CD4-positive, CD25-positive, alpha-beta regulatory T cell (primary cell): ENCODE measurements at places on chromosomes 7 and 10.

DNA sequence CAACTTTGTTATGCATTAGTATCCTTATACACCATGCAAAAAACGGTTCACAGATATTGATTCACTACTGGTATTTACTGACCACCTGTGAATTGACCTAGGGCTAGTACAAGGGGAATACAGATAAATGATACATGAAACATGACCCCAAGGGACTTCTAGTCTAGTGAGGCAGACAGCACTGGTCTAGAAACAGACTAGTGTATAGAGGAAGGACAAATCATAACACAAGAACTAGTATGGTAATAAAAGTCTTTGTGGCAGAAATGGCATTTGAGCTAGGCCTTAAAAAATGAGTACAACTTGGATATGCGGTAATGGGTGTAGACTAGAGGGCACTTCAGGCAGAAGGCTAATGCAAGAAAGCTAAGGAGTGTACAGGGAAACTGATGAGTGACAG is 86.6 kb downstream of the SLC25A13 start:
- H3K27ac ChIP-seq: no peak overlapping the region
- H3K4me3 ChIP-seq: no peak overlapping the region
- no peaks in the 10 kb centered on the region for H3K4me1 ChIP-seq

DNA sequence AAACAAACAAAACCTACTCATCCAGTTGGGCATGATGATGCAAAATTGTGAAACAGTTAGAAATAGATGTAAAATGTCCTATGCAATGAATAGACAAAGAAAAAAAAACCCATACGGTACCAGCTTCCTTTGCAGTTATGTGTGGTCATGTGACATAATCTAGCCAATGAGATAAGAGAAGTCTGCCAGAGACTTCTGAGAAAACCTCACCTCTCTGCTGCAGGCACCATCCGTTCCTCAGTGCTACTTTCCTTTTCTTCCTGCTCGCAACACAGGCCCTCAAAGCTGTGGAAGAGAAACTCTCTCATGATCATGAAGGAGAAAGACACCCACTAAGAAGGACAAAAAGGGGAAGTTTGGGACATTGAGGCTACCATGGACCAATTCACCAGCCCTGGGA is 76.8 kb upstream of the CARD11 start:
- no peaks in the 10 kb centered on the region for H3K36me3 ChIP-seq
- no peak for DNase-seq
- peak overlapping the region; percentile 49 for H3K4me3 ChIP-seq
- peaks cover 15% of the 10 kb centered on the region for H3K4me1 ChIP-seq

- H3K4me3 ChIP-seq: no peak overlapping the region
- H3K4me1 ChIP-seq: no peaks in the 10 kb centered on the region
- H3K27ac ChIP-seq: no peak overlapping the region
Observed at GRCh38 chr7:93559639-93560491, 14.7 kb downstream of the CALCR start.

DNA sequence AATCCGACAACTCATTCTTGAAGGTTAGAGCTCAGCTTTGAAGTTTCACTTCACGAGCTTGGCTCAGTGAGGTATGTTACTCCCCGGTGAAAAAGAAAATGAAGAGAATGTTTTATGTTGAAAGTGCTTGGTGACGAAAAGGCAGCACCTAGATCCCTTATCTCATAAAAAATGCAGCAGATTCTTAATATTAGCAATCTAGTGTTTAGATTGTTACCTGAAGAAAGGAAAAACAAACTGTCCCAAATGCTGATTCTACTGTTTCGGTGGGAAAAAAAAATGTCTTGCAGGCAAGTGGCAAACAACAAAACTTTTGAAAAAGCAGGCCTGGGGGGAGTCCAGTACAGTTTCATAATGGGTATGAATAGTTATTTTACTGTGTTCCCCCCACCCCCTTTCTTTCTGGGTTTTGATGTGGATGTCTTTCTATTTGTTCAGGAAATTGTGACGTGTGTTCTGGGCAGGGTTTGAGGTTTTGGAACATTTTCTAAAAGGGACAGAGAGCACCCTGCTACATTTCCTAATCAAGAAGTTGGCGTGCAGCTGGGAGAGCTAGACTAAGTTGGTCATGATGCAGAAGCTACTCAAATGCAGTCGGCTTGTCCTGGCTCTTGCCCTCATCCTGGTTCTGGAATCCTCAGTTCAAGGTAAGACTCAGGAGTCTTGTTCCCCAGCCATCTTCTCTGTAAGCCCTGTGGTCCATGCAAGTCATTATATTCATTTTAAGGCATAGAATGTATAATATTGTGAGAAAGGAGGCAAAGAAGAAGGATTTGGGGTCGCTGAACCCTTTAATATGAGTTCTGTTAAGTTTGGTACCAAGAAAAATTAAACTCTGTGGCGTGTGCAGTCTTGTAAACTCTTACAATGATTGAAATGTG is at the start of gene SRGN:
TSS of gene SRGN (plus strand) at position 514 of the 881 bp plus-strand sequence. CDS start at position 569, 55 bp downstream.
- peak; percentile 87 for DNase-seq
- peak within 1 kb of the TSS; percentile 100 for H3K4me3 ChIP-seq
- no peaks in the 10 kb centered on the region for H3K36me3 ChIP-seq

- peak within 1 kb of the TSS; percentile 57 for H3K27ac ChIP-seq
- no peaks in the 10 kb centered on the region for H3K27me3 ChIP-seq
- peak within 1 kb of the TSS; percentile 86 for H3K4me3 ChIP-seq
- H3K36me3 ChIP-seq: no peaks in the 10 kb centered on the region
Observed at GRCh38 chr10:131981429-131982184, at the start of gene BNIP3. Gene BNIP3, minus strand, starts transcription at chr10:131981923. Its CDS starts 117 bp downstream, at chr10:131981806.

DNA sequence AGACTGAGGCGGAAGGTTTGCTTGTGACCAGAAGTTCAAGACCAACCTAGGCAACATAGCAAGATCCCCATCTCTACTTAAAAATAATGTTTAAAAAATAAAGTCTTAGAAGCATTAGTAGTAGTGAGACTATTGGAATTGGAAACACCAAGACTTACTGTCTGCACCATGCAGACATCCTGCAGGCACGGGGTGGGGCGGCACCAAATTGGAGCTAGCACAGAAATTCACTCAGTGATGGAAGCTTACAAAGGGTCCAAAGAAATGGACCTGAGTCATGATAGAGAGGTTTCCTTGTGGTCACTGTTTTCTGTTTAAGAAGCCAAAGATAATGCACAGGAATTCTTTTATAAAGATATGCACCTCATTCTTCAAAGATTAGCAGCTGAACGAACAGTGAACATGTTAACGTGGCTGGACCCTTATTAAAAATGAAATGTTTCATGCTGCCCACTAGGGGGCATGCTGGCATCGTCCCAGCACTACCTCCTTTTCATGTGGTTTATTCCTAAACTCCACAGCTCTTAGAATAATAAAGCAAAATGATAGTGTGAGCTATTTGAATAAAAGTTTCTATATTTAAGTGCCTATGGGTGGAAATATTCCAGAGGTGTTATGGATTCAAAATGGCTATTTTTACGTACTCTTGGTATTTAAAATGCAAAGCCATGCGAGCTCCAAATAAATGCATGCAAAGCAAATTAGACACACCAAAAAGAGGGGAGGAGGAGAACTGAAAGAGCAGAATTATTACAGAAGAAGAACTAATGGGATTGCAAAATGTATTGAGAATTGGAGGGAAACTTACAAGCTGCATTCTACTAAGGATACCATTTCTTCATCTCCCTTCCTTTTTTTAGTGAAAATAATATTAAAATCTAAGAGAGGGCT is 28.6 kb downstream of the PDSS1 start:
- H3K4me1 ChIP-seq: peaks cover 9% of the 10 kb centered on the region
- no peak overlapping the region for H3K27ac ChIP-seq
- peaks cover 6% of the 10 kb centered on the region for H3K36me3 ChIP-seq
- DNase-seq: peak; percentile 64

DNA sequence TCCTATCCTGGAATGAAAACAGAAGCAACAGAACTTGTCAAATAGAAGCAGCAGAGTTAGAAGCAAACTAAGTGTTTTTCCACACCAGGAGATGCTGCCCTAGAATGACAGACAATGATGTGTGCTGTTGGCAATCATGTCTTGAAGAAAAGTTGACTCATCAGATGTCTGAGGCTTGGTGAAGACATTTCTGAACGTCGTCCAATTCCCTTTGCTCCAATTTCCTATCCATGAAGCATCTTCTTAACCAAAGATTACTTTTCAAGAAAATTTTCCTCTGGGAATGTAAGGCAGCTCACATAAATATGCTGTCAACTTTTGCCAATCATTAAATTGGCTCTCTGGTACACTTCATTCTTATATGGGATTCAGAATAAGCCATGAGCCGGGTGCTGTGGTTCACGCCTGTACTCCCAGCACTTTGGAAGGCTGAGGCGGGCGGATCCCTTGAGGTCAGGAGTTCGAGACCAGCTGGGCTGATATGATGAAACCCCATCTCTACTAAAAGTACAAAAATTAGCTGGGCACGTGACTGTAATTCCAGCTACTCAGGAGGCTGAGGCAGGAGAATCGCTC is 34.6 kb downstream of the MALSU1 start:
- no peaks in the 10 kb centered on the region for H3K36me3 ChIP-seq
- no peak overlapping the region for H3K4me3 ChIP-seq
- H3K27me3 ChIP-seq: peaks cover 12% of the 10 kb centered on the region
- no peak for DNase-seq
- H3K27ac ChIP-seq: no peak overlapping the region

DNA sequence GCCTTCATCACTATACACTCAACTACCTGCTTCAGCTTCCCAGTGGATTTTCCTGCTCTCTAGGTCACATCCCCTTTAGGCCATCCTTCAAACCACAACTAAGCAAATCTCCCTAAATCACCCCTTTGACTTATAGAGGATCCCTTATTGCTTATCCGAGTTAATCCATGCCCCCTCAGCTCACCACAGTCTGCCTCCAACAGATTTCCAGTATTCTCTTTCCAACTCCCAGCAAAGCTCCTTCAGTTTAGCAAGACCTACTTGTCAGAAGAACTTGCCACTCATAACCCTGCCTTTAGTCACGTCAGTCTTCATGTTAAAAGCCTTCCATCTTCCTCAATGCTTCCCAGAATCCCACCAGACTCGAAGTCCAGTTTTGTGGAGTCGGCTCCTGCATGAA is 38.6 kb downstream of the RAPGEF5 start:
- no peak for DNase-seq
- H3K27me3 ChIP-seq: no peaks in the 10 kb centered on the region
- no peak overlapping the region for H3K27ac ChIP-seq
- no peaks in the 10 kb centered on the region for H3K4me1 ChIP-seq
- H3K4me3 ChIP-seq: no peak overlapping the region
- no peaks in the 10 kb centered on the region for H3K36me3 ChIP-seq
